ENCODE measurements at places on chromosomes 12 and 14.
A peak's percentile ranks its signal among the peaks of the same experiment; 100 is the strongest.

DNA sequence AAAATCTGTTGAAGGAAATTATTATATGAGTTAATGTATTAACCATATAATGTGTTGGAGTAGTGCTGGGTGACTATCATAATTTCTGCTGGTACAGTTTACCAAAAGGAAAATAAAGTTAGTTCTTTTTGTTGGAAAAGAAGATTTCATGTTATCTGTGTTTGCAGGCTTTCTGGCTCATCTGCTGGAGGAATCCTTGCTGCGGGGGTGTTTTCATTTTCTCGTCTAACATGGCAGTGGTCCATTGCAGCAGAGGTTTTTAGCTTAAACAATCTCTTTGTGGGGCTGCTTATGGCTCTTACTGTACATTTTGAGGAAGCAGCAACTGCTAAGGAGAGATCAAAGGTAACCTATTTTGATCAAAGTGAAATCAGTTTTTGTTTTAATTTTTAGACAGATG lies 24.1 kb downstream of the TMEM260 start:
- peak; percentile 21 for DNase-seq

DNA sequence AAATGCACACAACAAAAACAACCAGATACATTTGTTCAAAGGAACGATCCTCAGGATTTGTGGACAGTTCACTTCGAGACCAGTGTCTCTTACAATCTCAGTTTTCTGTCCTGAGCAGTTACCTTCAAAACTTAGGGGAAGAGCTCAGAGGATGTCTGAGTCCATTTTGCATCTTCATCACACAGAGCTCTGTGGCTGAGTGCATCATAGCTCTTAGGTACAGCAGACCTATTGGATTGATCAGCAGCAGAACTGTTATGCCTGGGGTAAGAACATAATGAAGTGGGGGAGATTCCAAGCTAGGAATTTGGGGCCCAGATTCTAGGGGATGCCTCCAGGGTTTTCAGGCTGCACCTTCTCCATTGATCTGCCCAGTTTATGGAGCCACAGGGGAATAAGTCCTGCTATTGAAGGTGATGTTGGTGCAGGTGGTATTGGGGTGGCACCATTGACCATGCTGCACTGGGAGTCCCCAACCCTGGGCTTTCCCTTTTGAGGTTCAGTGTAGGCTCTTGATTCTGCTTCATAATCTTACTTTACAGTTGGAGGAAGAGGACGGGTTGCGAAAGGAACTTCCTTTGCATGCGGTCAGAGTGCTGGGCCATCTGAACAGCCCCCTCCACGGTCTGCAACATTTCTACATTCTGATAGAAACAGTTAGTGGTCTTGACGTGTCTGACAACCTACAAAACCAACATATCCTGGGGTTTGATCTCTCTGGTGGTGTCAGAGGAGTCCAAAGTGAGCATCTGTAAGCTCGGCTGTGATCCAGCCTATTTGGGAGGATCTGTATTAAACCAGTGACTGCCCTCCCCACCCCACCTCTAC lies 112.8 kb downstream of the CHST11 start:
- no peak for DNase-seq

- DNase-seq = no peak
Observed at GRCh38 chr12:56776654-56777053, 13.5 kb downstream of the HSD17B6 start.

DNA sequence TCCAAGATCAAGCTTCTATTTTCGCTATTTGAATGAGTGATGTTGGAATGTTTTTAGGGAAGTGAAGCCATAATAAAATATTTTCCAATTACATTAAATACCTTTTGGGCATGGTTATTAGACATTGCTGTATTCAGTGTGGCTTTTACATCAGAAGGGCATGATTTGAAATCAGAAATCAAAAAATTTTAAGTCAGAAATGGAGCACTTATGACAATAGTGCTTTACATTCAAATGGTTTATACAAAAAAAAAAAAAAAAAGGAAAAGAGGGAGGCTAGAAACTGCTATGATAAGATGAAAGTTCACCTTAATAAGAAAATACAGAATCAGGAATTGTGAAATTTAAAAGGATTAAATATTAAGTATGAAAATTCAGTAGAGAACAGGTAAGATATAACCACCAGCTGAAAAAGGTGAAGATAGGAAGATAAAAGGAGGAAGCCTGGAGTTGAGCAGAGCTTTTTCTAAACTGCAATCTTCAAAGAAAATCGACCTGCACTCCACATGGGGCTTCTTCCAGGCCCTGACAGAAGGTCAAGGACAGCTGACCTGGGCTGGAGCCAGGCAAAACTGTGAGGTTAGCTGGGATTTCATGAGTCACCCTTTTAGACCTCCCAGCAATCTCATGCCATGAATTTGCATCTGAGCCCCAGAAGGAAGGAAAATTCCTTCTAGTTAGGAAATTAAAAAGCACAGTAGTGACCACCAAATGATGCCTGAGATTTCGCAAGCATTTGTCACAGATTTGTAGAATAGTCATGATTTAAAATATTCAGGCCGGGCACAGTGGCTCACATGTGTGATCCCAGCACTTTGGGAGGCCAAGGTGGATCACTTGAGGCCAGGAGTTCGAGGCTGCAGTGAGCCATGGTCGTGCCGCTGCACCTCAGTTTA lies 23.4 kb upstream of the BMP4 start:
- no peak for DNase-seq

GRCh38 chr14:103104389-103104653 lies 9.8 kb downstream of the EXOC3L4 start:
- DNase-seq = no peak

GRCh38 chr14:20417250-20418186 lies 4.2 kb upstream of the TEP1 start:
- DNase-seq = no peak

DNA sequence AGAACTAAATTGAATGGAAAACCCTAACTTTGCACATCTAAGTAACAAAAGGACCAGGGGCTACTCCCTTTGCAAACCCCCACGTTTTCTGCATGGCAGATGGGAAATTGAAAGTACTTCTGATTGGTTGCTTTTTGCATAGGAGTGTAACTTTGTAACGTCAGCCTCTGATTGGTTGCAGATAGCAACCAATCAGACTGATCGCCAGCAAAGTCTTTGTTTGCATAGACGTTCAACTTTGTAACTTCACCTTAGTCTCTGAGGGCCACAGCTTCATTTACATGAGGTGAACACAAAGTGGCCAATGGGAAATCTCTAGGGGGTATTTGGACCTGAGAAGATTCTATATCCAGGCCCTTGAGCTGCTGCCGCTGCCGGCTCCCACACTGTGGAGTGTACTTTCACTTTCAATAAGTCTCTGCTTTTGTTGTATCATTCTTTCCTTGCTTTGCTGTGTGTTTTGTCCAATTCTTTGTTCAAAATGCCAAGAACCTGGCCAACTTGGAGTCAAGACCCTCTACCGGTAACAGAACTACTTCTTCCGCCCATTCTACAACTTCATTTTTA lies 102.5 kb upstream of the PRICKLE1 start:
- no peak for DNase-seq

DNA sequence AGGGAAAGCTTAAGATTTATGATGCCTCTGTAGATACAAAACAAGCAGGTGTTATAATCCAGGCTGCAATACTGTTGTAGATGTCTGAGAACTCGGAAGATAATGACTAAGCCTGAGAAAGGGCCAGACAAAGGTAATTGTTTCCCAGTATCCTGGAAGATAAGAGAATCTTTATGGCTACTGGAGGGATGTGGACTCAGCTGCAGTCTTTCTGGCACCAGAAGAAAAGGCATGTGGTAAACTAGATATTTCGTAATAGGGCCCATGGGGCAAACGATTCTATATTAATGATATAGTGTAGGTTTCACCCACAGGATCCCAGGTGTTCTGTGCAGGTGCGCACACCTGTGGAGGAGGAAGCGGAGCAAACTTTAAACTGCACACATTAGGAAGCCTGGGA lies 9.2 kb upstream of the APOLD1 start:
- DNase-seq = no peak

GRCh38 chr12:56874821-56875220 lies 59.4 kb downstream of the SDR9C7 start:
- DNase-seq = no peak

- DNase-seq = peak; percentile 6
Observed at GRCh38 chr12:46771268-46771827, 54.4 kb downstream of the SLC38A4 start.

GRCh38 chr12:12896260-12896659 lies 4.9 kb downstream of the GPRC5A start:
- peak; percentile 95 for DNase-seq

- DNase-seq = no peak
Observed at GRCh38 chr12:89163918-89164317, 188.4 kb downstream of the DUSP6 start.

Measured in umbilical cord (tissue), 2 donors.